ENCODE measurements at places on chromosomes 7 and 10.

GRCh38 chr10:131955591-131956340 is 26.0 kb downstream of the BNIP3 start:
- DNase-seq = no peak

DNA sequence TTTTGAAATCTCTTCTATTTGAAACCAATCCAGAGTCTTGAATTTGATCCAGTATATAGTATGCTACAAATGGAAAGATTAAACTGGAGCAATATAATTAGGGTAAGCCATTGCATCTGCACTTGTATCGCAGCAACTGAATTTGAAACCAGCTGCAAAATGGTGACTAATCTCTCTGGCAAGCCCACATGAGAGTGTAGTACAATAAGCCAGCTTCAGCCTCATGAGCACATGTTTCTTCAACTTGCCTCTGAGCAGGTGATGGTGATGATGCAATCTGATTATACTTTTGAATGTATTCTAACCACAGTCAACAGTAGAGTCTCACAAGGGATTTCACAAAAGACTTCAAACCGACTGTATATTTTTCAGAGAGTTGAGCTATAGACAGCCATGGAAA is 829 bp upstream of the RPA3 start:
- DNase-seq = no peak

DNA sequence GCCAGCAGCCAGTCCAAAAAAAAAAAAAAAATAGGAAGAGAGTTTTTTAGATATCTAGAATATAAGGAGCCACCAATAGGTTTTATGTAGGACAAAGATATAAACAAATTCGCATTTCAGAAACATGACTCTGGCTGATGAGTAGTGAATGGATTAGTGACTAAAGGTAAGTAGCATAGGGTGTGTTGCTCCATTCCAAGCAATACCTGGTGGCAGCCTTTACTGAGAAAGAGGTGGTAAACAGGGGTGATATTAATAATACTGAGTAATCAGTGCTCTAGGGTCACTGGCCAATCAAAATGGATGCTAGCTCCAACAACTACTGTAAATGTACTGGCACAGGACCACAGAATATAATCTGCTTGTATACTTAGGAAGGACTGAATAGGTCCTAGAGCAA is 45.5 kb upstream of the RAB11FIP2 start:
- DNase-seq = no peak

DNA sequence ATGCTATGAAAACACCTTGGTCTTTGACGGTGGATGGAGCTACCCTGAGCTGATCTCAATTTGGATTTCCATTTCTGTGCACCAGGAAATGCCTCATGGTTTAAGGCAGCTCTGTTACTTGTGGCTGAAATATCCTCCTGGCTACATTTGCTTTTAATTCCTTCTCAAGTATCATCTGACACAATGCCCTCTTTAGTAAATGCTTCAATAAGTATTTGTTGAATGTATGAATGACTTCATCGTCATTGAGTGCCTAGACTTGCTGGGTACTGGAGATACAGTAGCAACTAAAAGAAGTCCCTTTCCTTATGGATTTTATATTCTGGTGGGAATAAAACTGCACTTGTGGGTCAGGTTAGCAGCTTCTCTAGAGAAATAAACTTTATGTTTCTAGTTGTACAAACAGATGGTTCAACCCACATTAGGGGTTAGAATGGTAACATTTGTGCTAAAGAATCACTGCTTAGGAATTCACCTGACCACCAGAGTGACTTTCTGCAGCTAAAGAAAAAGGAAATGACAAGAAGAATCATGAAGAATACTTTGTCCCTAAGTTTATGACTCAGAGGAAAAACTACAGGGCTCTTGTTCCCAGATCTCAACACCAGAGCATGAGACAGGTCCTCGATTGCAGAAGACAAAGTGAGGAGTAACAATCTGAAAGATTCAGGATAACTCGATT is 21.8 kb upstream of the SMNDC1 start:
- DNase-seq = no peak
